ENCODE measurements at places on chromosomes 7 and 10. TPM values are rescaled to one million over a fixed set of nuclear protein-coding genes. Genes with fewer than 3 reads are reported as not detected.

Gene CTAGE15
- not detected for total RNA-seq

Gene CRTAC1
- total RNA-seq, result 0.28 TPM

Gene SEPTIN7
- 191 TPM for total RNA-seq

Gene OR2A12
- not detected for total RNA-seq

Gene KIN
- total RNA-seq, result 9.4 TPM

Gene PRTFDC1
- total RNA-seq, result 15.7 TPM

Gene PIK3CG
- total RNA-seq, result 0.19 TPM

Gene TMEM72
- total RNA-seq, result not detected

Gene KCNIP2
- total RNA-seq, result 2.0 TPM

Gene C10orf67
- 0.19 TPM for total RNA-seq

Gene PAOX
- 4.8 TPM for total RNA-seq

Gene INA
- total RNA-seq, result 1.2 TPM

Gene CALHM3
- not detected for total RNA-seq

Gene CC2D2B
- under 0.01 TPM for total RNA-seq

Gene VPS41
- total RNA-seq, result 40.8 TPM

Data from regular cardiac myocyte (primary cell).